ENCODE measurements at places on chromosomes 5 and 9.

DNA sequence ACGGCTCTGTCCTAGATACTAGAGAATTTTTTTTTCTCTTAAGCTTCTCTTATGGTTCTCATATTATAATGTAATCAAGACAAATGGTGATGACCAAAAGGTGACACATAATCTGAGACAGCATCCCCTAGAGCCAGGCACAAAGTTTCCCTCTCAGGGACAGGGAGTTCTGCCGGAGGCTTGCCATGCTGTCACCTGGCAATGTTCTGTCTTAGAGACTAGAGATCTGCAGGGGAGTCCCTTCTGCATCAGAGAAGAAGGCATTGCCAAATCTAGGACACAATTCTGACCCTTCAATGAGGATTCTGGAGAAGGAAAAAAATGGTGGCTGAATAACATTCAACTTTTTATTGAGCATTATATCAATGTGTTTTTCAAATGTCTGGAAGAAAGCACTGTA lies 261.2 kb upstream of the TRPC7 start:
- DNase-seq, result no peak

- DNase-seq, result no peak
Measured at GRCh38 chr5:107418902-107419301, 251.8 kb downstream of the EFNA5 start.

GRCh38 chr5:14011089-14012020 lies 66.9 kb upstream of the DNAH5 start:
- DNase-seq, result peak; percentile 19

DNA sequence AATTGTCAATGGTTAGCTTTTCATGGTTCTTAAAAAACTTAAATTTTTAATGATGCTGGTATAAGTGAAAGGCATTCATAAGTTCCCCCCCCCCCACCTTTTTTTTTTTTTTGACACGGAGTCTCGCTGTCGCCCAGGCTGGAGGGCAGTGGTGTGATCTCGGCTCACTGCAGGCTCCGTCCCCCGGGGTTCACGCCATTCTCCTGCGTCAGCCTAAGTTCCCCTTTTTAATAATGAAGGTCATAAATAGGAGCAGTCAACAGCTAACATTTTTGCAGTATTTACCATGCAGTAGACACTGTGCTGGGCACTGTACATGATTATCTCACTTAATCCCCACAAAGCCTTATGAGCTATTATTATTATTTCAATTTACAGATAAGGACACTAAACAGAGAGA lies 556.3 kb downstream of the PDE4D start:
- no peak for DNase-seq

DNA sequence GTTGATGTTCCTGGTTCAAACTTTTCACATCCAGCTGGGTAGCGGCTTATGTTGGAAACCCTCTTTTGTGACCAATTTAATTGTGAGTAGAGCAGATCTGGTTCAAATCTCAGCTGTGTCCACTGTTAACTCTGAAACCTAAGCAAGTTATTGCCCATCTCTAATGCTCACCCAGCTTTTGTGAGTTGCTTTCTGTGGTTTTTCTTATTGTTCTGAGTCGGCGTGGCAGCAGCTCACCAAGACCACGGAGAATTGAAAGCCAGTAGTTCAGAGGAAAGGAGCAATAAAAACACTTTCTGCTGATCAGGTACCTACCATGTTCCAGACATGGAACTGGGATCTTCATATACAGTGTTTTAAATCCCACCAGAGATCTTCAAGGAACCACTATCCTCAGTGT lies 114.4 kb downstream of the DOCK2 start:
- no peak for DNase-seq

- DNase-seq, result no peak
Measured at GRCh38 chr5:168790671-168791250, 211.6 kb upstream of the PANK3 start.

DNA sequence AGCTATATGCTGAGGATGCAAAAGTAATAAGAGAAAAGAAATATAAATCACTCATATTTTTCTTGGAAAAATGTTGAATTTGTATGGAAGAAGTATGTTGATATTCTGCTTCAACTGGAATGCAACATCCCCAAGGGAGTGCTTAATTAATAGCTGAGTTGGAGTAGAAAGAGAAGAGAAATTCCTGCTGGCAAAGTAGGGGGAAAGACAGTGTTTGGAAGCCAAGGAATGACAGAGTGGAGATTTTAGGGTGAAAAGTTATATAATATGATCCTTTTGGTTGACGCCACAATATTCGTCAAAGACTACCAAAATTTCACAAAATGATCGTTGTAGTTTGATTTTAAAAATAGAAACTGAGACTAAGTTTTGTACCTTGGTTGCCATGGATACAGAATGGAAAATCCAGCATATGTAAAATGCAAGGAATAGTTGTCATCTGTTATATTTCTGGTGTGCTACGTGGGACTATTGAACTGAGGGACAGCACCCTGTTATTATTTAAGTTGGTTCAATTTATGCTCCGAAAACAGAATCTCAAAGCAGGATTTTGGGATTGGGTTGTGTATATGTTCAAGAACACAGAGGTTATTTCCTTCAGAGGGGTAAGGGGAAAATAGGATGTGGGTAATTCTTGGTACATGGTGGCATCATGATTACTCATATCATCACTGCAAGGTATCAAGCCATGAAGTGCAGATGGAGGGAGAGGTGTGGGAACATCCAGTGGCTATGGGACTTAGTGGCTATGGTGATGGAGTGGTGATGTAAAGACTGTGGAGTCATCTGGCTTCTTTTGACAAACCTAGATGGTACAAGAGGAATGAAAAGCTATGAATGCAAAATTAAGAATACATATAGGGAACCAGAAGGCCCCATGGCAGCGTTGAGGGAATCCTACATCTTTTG lies 61.0 kb downstream of the SUB1 start:
- no peak for DNase-seq

- no peak for DNase-seq
Measured at GRCh38 chr5:38556599-38557307, at the start of gene LIFR. Gene LIFR (minus strand): TSS chr5:38556646. CDS start chr5:38530647, 25,999 bp downstream.

DNA sequence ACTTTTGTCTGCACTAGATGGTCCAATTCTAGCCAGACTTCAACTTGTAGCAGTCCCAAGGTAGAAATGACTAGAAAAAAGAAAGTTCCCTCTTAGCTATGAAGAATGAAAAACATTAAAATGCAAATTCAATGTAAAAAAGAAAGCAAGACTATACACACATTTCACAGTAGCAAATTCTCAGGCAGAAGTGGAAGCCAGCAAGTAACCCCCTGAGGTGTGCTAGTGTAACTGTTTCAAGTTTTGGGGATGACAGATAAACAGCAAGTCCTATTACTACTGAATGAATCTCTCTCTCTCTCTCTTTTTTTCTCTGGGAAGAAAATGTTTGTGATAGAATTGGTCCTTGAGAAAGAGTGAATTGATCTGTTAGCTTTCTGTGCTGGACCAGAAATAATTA lies 185.6 kb downstream of the EFNA5 start:
- no peak for DNase-seq

GRCh38 chr5:176542596-176543427 lies 5.6 kb upstream of the RNF44 start:
- no peak for DNase-seq

- DNase-seq, result no peak
Measured at GRCh38 chr5:112419164-112419985, at the start of gene EPB41L4A. Gene EPB41L4A (minus strand): TSS chr5:112419277. CDS start chr5:112419039, 238 bp downstream.

GRCh38 chr5:52660621-52661020 lies 127.1 kb upstream of the ITGA1 start:
- DNase-seq, result no peak

- DNase-seq, result no peak
Measured at GRCh38 chr5:56128113-56128512, 105.0 kb downstream of the ANKRD55 start.

- no peak for DNase-seq
Measured at GRCh38 chr5:166582416-166582815, 1709.0 kb upstream of the WWC1 start.

DNA sequence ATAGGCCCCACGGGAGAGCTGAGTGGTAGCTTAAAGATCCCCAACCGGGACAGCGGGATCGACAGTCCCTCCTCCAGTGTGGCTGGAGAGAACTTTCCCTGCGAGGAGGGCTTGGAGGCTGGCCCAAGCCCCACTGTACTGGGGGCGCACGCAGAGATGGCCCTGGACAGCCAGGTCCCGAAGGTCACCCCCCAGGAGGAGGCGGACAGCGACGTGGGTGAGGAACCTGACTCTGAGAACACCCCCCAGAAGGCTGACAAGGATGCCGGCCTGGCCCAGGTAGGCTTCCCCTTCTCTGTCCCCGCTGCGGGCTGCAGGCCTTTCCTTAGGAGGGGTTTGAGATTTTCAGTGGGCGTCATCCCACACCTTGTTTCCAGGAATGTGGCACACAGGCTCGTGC lies 29.1 kb downstream of the FGD3 start:
- DNase-seq, result no peak

DNA sequence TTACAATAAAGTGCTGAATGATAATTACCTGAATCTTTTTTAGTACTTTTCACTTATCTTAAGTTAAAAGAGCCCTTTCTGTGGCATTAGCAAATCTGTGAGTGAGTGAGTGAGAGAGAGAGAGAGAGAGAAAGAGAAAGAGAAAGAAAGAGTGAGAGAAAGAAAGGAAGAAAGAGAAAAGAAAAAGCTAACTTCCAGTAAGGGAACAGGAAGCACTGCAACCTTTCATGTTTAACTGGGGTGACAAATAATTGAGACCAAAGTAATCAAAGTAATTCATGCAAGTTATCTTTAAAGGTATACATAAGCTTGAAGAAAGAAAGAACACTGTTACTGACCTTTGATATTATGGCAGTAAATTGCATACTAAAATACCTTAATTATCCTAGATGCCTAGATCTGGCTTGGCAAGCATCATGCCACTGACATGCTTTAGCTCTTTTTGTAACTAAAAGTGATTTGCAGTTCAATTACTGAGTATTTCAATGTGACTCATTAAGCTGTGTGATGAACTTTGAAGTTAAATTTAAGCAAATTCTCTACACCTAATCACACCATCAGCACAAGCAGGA lies 21.7 kb downstream of the FEM1C start:
- no peak for DNase-seq

- no peak for DNase-seq
Measured at GRCh38 chr5:98099448-98100105, 673.9 kb upstream of the RGMB start.

GRCh38 chr5:73499187-73499586 lies 945 bp downstream of the BTF3 start:
- DNase-seq, result no peak

DNA sequence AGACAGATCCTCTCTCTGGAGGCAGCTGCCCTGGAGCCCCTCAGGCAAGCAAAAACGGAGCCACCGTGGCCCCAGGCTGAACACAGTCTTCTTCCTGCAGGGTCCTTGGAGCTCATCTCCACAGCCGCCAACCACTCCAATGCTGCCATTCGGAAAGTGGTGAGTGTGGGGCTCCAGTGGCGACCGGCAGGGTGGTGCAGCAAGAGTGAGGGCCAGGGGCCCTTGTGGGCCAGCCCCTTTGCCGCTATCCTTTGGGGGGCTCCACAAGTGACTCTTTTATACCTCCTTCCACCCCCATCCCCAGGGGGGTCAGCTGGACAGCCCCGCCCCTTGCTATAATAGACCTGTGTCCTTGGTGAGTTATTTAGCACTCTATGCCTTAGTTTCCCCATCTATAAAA lies 47.4 kb upstream of the SUSD3 start:
- no peak for DNase-seq

DNA sequence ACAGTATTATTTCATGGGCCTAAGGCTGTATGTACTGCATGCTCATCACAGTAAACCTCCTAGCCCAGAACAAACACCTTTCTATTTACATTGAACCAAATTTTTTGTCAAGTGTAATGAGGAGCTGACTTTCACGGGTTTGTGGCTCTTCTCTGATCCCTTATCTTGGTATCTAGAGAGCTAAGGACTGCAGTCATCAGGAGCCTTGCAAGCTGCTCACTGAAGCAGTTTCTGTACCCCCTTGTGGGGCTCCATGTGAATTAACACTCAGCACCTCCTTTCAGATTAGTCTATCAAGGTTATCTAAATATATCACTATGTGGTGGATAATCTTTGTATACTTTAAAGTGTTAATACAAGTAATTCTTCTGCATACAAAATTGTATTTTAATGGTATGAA lies 108.2 kb downstream of the AUH start:
- no peak for DNase-seq

- no peak for DNase-seq
Measured at GRCh38 chr5:164721656-164722055, 1216.2 kb downstream of the MAT2B start.

DNA sequence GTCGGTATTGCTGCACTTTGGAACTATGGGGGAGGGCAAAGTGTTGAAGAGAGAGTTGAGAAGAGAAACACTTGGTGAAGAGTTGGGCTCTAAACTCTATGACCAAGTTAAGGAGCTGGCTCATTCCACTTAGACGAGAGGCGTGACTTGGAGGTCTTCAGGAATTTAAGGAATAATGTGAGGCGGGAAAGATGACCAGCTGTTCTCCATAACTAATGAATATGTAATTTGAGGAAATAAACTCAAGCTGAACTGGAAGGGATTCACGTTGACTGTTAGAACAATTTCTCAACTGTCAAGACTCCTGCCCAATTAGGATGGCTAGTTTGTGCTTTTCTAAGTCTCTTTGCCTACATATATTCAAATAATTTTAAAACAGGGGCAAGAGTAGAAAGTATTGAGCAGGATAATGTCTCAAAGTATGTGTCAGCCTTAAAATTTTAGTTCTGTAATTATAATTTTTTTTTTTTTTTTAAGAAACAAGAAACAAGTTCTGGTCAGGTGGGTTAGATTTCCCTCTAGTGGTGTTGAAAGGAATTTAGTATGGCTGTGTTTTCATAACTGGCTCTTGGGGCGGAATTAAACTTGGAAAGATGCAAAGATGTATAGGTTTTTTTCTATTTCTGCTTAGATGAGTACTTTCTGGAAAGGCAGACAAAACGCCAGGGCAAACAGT lies 33.4 kb downstream of the TMEM252 start:
- DNase-seq, result no peak

DNA sequence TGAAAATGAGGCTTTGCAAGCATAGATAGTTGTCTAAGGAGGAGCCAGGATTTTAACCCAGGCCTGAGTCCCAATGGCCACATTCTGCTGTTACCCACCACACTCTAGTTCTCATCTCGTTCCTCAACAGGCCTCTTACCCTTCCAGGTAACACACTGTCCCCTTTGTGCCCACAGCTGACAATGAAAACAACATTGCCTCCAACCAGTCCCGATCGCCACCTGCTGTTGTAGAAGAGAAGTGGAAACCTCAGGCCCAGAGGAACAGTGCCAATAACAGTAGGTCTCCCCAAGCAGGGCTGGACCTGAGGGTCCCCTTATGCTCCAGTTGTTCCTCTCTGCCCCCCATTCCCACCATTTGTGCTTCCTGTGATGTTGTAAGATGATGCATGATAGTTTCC lies 30.4 kb downstream of the AMBP start:
- no peak for DNase-seq

DNA sequence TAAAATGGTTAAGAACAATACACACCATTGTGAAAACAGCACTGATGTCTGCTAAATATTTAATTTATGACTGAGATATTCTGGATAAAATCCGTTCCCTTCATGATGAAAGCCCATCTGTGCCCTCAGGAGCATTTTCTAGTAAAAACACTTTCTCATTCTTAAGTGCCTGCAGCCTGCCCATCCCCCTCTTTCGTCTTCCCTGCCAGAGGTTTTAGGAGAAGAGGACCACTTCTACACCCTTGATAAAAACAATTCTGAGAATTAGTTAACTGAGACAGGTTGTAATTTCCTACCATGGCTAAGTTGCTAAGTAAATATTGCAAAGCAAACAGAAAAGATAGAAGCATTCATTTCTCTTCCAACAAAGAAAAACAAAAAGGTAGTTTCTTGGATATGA lies 272.6 kb downstream of the ATPSCKMT start:
- no peak for DNase-seq

GRCh38 chr5:31478901-31479300 lies 53.0 kb downstream of the DROSHA start:
- DNase-seq, result peak; percentile 16

- DNase-seq, result no peak
Measured at GRCh38 chr9:113659740-113660139, 196.2 kb downstream of the RGS3 start.

- peak; percentile 64 for DNase-seq
Measured at GRCh38 chr9:12882430-12882829, 107.6 kb downstream of the LURAP1L start.

Data from AG04449 (cell line).